GM12892 (cell line): ENCODE measurements at places on chromosomes 12 and 14.

- DNase-seq: no peak
Observed at GRCh38 chr14:75649773-75650172, 10.9 kb downstream of the ERG28 start.

DNA sequence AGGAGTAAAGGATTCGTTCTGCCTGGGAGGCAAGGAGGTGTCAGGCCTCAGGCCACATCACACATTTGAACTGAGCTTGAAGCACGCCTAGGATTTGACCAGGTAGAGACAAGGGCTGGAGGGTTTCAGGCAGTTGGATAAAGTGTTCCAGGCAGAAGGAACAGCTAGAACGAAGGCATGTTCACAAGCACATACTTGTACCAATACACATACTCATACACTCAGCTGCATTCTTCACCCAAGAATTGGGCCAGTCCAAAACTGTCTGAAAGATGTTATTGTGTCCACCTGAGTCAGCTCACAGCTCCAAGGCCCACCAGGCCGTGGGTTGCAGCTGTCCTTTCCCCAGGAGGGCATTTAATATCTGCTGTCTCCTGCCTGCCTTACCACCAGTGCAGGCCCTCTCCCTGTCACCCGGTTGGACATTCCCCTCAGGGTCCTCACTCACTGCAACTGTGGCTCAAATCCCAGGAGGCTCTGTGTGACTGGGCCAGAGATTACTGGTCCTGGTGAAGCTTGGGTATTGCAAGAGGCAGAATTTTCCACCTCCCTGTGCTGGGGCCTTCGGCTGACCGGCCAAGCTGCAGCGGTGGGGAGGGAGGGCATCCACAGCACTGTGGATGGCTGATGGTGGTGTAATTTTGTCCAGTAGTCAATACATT is 12.8 kb upstream of the AQP2 start:
- DNase-seq: no peak

- no peak for DNase-seq
Observed at GRCh38 chr14:98244162-98244948, 1027.6 kb downstream of the BCL11B start.

DNA sequence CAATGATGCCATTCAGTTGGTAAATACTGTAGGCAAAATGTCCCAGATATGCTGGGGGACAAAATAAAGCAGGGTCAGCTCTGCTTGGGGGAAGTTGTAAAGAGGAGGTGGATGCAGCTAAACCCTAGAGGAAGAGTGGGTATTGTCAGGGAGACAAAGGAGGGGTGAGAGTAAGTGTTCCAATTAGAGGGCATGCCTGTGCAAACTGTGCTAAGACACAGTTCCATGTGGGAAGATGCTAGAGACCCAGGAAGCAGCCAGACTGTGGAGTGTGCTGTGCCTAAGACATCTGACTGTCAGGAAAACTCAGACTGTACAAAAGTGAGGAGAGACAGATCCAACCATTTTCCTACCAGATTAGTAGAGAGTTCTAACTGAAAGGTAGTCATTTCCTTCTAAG is 474.3 kb downstream of the ATP23 start:
- no peak for DNase-seq

DNA sequence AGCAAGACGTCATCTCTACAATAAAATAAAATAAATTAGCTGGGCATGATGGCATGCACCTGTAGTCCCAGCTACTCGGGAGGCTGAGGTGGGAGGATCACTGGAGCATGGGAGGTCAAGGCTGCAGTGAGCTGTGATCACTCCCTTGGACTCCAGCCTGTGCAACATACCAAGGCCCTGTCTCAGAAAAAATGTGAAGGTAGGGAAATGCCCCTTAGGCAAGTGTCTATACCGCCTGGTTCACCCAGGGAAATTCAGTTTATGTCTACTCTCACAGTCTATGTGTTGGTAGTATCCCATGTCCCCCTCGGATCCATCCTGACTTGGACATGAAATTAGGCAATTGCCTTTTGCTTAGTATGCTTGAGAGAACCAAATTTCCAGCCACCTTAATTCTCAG is 88.4 kb upstream of the TMEM132C start:
- DNase-seq: no peak

GRCh38 chr12:124744273-124744640 is 119.4 kb downstream of the SCARB1 start:
- DNase-seq: no peak

- DNase-seq: no peak
Observed at GRCh38 chr14:100740196-100740825, 13.6 kb downstream of the DLK1 start.

DNA sequence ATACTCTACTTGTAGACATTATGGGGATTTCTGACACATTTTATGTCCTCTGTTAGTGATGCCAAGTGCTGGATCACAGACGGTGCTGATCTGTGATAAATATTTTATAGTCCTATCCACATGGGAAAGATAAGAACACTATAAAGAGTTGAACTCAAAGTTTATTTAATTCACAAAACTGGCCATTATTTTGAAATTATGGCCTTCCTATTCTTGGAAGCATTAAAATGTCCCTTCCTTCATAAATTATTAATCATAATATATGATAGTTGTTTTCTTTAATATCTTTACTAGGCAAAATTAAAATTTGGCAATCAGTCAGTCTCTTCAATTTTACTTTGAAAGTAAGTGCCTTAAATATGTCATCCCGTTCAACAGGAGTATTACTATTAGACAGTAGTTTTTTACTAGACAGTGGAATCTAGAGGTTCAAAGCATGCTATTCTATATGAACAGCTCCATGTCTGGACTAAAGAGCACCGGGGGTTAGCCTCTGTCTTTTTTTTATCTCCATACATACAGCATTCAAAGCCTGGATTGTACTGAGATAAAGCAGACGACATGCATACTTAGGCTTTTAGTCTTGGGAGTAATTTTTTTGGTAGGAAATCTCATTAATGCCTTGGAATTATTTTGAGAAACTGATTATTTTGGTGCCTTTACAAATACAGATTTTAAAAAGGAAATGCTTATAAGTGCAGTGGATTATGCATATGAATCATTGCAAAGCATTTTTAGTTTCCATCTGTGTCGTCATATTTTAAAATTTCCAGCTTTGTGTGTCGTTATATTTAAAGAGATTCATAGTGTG is 306.1 kb upstream of the RGS6 start:
- DNase-seq: no peak

DNA sequence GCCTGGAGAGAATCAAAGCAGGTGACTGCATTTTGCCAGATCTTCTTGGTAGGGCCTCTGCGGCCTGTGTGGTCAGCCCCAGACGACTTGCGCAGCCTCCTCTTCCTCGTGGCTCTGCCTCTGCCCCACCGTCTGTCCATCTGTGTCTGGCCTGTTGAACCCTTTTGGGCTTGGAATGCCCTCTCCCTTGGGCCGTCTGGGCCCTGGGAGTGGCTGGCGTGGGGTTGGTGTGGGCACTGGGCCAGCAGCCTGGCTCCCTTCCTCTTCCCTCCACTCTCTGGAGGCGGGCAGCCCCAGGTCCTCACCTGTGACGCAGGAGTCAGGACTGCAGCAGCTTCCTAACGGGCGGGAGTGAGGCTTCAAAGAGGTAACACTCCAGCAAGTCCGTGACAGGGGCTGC is 9.7 kb upstream of the CCDC197 start:
- no peak for DNase-seq

DNA sequence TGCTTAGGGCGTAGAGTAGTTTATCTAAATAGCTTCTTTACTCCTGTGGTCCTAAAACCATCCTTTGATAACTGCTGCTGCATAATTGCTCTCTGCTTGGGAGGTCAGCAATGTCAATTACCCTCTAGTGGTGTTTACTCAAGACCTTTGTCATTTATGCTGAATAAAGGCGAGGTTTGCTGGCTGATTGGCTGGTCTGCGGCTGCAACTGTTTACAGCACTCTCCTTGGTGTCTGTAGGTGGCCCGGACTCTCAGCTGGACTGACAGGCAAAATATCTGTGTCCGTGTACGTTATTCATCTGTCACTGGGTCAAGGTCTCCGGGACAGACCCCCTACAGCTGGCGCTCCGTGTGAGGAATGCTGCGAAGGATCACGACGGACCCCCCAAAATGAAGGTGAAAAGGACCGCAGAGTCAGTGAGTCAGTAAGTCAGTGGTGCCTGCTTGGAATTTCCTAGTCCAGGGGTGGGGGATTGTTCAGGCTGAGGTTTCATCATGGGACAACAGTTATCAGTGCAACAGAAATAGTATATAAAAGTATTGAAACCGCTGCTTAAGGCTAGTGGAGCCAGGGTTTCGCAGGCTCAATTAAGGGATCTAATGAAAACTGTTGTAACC is 253.3 kb upstream of the DIO2 start:
- no peak for DNase-seq

GRCh38 chr12:10936506-10936905 is 2.6 kb downstream of the TAS2R14 start:
- DNase-seq: no peak

DNA sequence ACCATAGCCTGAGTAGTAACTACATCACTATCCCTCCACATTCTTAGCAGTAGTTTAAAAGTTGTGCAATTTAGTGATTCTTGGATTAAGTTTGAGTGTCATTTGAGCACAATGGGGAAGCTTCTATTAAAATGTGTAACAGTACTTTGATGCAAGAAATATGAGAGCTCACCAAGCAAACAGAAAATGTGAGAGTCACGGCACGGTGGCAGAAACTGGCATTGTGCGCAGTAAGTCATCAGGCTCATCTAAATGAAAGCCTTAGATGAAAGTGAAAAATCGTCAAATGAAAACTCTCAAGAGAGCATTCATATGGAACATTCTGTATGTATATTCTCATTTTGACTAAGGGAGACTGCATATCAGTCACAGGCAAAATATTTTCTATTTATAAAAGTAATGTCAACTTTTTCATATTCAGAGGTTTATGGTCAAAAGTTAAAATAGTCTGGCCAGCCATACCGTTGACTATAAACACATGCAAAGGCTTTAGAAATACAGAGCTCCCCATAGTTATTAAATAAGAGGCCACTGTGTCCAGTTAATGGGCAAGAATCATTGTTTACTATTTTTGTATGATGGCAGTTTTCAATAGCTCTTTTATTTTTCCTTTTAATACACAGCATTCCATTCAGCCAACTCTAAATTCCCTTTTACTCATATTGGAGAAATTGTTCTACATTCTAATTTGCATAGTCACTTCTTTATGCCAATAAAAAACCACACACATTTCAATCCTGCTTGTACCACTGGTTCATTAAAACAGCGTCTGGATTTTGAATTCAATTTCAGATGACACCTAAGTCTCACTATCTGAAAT is 167.9 kb downstream of the PRKD1 start:
- DNase-seq: no peak

GRCh38 chr12:49232940-49233841 is 31.7 kb upstream of the TUBA1C start:
- DNase-seq: no peak

GRCh38 chr14:27573018-27573417 is 975.2 kb upstream of the NOVA1 start:
- DNase-seq: no peak

- no peak for DNase-seq
Observed at GRCh38 chr12:53485955-53486735, 13.1 kb downstream of the MAP3K12 start.

DNA sequence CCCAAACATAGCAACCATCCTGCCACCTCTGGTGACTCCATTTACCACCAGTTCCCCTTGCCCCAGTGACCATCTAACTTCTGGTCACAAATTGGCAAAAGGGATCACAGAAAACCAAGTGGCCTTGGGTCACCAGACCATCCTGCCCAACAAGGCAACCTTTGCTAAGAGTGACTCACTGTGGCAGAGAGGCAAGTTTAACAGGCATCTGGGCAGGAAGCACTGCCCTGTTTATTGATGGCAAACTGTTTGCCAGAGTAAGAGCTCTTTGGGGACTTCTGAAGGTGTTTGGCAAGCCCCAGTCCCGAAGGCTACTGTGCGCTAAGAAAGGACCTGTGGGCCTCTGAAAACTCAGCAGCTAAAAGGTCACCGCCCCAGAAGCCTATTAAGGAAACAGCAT is 28.2 kb upstream of the TMEM233 start:
- DNase-seq: no peak

DNA sequence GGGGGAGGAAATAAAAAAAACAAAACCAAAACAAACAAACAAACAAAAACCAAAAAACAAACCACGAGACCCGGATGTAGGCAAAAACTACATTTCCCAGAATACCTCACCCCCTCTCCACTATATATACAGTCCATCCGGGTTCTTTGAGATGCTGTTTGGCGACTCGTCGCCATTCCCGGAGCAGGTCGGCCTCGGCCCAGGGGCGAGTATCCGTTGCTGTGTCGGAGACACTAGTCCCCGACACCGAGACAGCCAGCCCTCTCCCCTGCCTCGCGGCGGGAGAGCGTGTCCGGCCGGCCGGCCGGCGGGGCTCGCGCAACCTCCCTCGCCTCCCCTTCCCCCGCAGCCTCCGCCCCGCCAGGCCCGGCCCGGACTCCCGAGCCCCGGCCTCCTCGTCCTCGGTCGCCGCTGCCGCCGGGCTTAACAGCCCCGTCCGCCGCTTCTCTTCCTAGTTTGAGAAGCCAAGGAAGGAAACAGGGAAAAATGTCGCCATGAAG is at the start of gene RNF10:
TSS of gene RNF10 (plus strand) at position 154 of the 500 bp plus-strand sequence. CDS start 456 bp downstream, outside the sequence.
- DNase-seq: peak; percentile 82

DNA sequence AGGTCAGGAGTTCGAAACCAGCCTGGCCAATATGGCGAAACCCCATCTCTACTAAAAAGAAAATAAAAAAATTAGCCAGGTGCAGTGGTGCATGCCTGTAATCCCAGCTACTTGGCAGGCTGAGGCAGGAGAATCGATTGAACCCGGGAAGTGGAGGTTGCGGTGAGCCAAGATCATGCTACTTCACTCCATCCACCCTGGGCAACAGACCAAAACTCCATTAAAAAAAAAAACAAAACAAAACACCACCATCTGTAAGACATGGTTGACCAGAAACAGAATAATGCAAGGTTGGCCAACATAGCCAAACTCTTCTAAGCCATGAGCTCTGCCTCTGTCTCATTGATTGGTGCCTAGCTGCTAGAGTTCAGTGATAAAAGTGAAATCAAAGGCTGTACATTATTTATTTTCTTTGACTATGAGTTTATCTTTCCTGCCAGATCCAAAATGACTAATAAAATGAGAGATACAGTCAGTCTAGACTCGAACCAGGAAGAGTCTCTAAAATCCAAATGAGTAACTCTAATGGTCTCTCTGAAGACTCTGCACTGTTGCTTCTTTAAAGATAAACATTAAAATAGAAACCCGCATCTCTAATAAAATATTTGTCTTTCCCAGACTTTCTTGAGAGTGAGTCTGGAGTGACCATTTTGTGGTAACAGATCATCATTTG is 404.7 kb downstream of the DAD1 start:
- no peak for DNase-seq

GRCh38 chr12:25023808-25024207 is 74.9 kb upstream of the BCAT1 start:
- DNase-seq: no peak

DNA sequence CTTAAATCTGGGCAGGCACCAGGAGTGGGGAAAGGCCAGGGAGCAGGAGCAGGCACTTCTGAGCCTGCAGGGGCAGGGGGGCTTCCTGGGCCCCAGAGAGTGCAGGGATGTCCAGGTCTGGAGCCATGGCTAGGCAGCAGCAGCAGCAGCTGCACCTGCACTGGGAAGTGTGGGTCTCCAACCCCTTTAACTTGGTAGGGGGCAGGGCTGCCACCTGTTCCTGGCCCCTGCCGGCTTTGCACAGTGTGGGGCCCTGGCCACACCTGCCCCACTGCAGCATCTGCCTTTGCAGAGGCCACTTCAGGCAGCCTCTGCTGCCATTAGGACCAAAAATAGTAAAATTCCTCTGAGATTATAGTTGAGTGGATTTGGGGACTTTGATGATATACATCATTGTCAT is 138.5 kb downstream of the SLC16A7 start:
- DNase-seq: no peak

- no peak for DNase-seq
Observed at GRCh38 chr14:23097786-23098185, 2.5 kb downstream of the C14orf119 start.
